ENCODE measurements at places on chromosomes 16 and 17.

DNA sequence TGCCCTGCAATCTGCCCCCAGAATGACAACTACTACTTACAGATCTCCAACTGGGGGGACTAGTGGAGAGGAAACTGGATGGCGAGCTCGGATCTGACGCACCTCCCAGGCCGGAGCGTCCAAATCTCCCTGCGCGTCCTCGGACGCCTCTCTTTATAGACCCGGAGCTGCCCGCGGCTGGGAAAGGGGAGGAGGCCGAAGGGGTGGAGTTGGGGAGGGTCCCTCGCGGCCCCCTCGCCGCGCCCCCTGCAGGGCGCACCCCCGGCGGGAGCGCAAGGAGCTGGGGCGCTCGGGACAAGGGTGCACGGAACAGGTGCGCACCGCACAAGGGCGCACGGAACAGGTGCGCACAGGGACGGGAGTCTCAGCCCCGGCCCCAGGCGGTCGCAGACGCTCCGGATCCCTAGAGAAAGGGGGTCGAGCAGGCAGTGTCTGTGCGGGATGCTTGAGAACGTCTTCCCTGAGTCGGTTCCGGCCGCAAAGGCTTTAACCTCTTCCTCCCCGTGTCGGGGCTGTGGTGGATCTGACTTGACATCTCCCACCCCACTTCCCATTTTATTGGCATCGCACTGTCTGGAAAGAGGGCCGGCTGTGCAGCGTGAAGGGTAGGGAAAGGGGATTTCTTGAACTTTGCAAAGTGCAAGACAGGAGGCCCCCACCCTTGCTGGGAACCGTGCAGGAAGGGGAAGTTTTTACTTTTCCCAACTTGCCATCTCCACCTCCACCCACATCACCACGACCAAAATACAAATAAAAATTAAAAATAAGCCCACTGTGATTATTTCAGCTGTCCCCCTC, at the start of gene MYH11:
Gene MYH11, minus strand, starts transcription at position 128 of the 798 bp plus-strand sequence. CDS start 18,776 bp downstream, outside the sequence.
- no peak for DNase-seq

DNA sequence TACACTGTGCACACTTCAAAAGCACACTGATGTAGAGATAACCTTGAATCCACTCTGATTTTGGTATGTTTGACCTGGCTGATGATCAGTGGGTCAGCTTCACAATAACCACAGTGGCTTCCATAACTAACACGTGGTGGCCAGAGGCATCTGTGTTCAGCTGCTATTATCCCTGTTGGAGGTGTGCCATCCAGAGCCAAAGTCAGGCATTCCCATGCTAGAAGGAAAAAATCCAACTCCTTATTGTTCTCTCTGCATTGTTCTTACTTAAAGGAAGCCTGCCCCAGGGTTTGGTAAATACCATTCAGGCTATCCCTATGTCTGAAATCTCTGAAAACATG, 127.3 kb upstream of the MON1B start:
- no peak for DNase-seq

GRCh38 chr16:10370096-10370726, 15.7 kb upstream of the ATF7IP2 start:
- no peak for DNase-seq

- DNase-seq: peak; percentile 22
Observed at GRCh38 chr16:53892155-53892554, 188.2 kb downstream of the FTO start.

DNA sequence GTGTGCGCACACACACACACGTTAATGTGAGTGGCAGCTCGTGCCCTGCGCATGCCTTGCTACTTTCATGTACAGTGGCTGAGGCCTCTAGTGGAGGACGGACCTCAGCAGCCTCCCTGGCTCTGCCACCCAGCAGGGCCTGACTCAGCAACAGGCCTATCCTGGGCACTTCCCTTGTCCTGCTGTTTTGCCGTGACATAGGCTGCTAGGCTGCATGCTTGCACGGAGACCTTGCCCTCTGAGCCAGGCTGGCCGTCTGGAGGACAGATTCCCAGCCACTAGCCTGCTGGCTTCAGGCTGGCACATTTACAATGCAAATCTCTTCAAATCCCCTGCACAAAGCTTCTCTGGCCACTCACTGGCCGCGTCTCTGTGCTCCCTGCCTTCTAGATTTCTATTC, 9.5 kb downstream of the RNF213 start:
- no peak for DNase-seq

GRCh38 chr17:50111673-50112655, 16.8 kb downstream of the PDK2 start:
- DNase-seq: no peak

- DNase-seq: no peak
Observed at GRCh38 chr16:85101956-85102630, 10.2 kb downstream of the CIBAR2 start.

DNA sequence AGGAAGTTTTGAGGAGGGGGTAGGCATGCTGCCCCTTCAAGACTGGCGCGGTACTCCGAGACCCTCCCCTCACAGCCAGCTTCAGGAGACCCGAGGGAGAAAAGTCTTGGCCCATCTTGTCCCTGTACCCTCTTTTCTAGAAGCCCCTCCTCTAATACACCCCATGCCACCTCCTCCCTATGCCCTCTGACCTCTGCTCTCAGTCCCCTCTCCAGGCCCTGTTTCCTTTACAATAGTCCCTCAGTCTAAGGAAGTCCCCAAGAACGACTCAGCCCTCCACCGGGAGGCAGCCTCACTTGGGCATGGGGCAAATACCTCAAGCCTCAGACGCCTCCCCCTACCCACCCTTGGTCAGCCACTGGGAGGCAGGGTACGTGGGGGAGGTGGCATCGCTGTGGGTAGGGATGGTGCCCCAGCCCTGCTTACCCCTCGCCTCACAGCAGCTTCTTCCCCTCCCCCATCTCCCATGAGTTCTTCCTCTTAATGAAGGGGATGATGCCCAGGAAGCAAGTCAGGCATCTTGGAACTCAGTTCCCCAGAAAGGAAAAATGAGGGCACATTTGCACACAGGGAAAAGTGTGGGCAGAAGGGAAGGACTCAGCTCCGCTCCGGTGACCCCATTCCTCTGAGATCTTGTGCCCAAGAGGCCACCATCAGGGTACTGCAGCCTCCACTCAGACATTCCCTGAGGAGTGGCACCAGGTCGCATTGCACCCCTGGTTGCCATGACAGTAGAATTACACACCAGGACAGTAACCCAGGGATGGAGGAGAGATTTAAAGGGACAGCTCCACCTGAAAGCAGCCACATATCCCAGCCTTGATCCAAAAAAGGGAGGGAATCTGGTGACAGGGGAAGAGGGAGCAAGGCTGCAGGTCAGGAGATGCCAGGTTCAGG, 6.2 kb downstream of the MPP2 start:
- no peak for DNase-seq

- DNase-seq: no peak
Observed at GRCh38 chr17:7380321-7380720, 568 bp upstream of the TNK1 start.

GRCh38 chr17:79623786-79624717, 13.2 kb upstream of the RBFOX3 start:
- no peak for DNase-seq

- DNase-seq: no peak
Observed at GRCh38 chr17:43988301-43988700, 16.1 kb upstream of the NAGS start.
